Cortex of kidney (tissue), 1 donor: ENCODE measurements at places on chromosomes 12 and 14.

- no peak for DNase-seq
Observed at GRCh38 chr14:50528000-50528399, 4.4 kb downstream of the MAP4K5 start.

GRCh38 chr14:72024504-72024903 is 92.3 kb downstream of the RGS6 start:
- DNase-seq: no peak

- DNase-seq: no peak
Observed at GRCh38 chr12:66467932-66468331, 165.6 kb downstream of the HELB start.

DNA sequence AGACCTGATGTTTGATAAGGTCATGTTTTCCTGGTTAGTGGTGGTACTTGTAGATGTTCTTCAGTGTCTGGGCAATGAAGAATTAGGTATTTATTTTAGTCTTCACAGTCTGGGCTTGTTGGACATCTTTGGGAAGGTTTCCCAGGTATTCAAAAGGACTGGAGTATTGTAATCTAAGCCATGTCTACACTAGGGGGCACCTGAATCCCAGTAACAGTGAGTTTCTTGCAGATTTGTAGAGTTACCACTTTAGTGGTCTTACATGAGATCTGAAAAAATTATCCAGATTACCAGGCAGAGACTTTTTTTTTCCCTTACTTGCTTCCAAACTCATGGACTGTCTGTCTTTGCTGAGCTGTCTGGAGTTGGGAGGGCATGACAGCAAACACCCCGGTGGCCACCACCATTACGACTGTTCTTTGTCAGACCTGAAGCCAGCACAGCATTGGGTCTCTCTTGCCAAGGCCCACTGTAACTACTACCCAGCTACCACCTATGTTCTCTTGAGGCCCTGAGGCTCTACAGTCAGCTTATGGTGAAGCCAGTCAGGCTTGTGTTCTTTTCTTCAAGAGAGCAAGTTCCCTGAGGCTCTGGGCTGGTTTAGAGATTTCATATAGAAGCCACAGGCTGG is 820.7 kb upstream of the FBXO33 start:
- no peak for DNase-seq

GRCh38 chr14:91575469-91576208 is 65.5 kb upstream of the PPP4R3A start:
- DNase-seq: no peak

GRCh38 chr12:116249938-116250337 is 27.6 kb downstream of the MED13L start:
- no peak for DNase-seq

DNA sequence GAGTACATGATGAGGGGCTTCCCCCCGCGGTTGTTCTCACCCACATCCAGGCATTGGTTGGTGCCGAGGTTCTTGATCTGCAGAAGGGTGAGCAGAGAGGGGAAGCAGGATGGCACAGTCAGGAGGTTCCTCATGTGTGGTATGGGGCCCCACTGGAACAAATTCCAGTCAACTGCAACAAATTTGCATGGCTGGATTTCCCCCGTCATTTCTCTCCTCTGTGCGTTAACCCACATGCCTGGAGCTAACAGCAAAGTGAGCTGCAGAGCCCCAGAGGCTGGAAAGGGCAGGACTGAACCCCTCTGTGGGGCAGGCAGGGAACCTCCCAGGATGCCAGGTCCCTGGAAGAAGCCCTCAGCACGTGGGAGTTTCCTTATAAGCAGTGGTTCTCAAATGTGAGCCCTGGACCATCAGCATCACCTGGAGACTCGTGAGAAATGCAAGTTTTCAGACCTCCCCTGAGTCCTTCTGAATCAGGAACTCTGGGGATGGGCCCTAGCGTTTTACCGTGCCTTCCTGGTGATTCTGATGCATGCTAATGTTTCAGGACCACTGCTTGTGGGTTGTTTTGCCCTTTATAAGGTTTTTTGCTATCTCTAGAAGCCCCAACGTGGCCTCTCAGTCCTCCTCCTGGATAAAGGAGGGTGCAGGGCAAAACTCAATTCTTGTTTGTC is 11.0 kb upstream of the CELA1 start:
- DNase-seq: no peak

GRCh38 chr12:130577351-130577750 is 138.7 kb downstream of the RIMBP2 start:
- no peak for DNase-seq
